ENCODE measurements at places on chromosomes 3 and 15.

GRCh38 chr3:120983841-120984240, 75.8 kb downstream of the STXBP5L start:
- DNase-seq, result no peak

GRCh38 chr3:126021224-126021623, 52.2 kb downstream of the ROPN1B start:
- DNase-seq, result no peak

DNA sequence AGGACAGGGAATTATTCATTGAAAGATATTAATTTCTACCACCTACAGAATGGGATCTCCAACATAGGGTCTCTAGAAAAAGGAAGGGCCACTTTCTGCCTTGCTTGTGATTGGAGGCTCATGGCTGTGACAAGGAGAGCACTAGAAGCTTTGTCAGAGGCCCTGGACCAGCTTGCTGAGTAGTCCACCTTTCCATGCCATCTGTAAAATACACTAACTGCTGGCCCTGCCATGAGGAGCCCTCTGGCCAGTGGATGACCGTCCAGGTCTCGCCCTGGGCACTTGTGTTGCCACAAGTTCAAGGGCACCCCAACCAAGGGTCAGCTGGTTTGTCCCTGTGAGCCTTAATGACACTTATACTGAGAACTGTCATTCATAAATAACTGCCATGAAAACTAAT, 1.6 kb upstream of the SYNM start:
- DNase-seq, result no peak

DNA sequence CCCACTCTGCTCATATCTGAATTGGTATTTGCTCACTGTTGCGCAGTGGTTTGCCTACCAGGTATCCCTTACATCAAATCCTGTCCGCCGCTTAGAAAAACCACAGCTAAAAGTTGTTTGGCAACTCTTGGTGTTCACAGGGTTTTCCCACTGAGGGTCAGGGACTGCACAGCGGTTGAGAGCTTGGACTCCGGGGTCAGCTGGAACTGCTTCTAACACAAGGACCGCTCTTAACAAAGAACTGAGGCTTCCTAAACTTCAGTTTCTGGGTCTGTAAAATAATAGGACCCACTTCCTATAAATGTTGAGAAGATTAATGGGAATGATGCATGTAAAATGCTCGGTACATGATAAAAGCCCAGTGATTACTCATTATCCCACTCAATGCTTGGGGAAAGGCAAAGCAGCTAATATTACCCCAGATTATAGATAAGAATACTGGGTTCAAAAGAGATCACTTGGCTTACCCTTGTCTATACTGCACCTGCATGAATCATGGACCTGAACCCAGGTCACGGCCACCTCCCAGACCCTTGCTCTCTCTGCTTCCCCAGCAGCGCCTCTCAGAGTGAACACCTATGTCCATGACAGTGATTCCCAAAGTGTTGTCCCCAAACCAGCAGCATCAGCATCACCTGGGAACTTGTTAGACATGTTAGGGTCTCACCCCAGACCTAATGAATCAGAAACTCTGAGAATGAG, 36.1 kb downstream of the LIPC start:
- no peak for DNase-seq
